ENCODE measurements at places on chromosomes 7 and 10. TPM values are rescaled to one million over a fixed set of nuclear protein-coding genes. Genes with fewer than 3 reads are reported as not detected.

- DNase-seq = no peak
Observed at GRCh38 chr10:6211671-6212635, 9.2 kb downstream of the PFKFB3 start.

DNA sequence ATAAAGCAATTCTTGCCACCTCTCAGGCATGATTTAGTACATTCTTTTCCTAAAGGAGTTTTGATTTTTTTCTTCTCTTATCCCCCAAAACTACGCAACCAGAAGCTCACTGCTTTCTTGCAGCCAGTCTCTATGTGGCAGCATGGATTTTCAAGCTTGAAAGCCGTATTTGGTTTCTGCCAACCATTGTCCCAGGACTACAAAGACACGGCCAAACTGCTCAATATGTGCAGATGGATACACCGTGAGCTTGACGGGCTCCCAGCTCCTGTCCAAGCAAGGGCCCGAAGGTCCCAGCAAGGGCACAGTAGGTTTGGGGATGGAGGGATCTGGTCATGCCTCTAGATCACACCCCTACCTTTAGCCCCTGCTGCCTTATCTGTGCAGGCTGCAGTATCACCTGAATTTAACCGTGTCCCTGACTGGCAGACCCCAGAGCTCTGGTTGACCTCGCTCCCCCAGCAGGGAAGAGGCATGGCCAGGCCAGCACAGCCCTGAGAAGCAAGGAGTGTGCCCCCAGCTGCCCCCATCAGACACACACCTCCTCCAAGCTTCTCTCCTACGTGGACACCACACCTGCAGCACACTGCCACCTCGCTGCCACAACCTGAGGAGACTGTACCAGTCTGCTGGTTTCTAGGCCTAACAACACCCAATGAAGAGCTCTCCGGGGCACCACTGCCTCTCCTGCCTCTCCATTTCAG, 86.8 kb downstream of the COBL start:
- no peak for DNase-seq

Gene GRID1
- 5.6 TPM for total RNA-seq

GRCh38 chr7:21620054-21620453, 77.2 kb downstream of the DNAH11 start:
- DNase-seq = no peak

Data from posterior vena cava (tissue), 2 donors.